ENCODE measurements at places on chromosomes 11 and 22. TPM values are rescaled to one million over a fixed set of nuclear protein-coding genes. Genes with fewer than 3 reads are reported as not detected.

The DDX25 gene
- not detected for total RNA-seq

The CAPRIN1 gene
- 298 TPM for total RNA-seq

The CRYBA4 gene
- 1.3 TPM for total RNA-seq

The SYNGR1 gene
- total RNA-seq: 22.5 TPM

DNA sequence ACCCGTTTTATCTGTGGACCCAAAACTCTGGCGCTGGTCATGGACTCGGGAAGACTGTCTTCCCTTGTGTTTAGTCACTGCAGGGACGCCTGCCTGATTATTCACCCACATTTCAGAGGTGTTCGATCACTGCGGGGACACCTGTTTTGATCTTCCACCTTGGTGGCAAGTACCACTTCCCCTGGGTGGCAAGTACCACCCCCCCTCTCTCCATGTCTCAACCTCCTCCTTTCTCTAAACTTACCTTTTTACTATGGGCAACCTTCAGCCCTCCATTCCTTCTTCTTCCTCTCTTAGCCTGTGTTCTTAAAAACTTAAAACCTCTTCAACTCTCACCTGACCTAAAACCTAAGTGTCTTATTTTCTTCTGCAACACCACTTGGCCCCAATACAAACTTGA, 1.9 kb upstream of the NDUFC2 start:
- DNase-seq: no peak

DNA sequence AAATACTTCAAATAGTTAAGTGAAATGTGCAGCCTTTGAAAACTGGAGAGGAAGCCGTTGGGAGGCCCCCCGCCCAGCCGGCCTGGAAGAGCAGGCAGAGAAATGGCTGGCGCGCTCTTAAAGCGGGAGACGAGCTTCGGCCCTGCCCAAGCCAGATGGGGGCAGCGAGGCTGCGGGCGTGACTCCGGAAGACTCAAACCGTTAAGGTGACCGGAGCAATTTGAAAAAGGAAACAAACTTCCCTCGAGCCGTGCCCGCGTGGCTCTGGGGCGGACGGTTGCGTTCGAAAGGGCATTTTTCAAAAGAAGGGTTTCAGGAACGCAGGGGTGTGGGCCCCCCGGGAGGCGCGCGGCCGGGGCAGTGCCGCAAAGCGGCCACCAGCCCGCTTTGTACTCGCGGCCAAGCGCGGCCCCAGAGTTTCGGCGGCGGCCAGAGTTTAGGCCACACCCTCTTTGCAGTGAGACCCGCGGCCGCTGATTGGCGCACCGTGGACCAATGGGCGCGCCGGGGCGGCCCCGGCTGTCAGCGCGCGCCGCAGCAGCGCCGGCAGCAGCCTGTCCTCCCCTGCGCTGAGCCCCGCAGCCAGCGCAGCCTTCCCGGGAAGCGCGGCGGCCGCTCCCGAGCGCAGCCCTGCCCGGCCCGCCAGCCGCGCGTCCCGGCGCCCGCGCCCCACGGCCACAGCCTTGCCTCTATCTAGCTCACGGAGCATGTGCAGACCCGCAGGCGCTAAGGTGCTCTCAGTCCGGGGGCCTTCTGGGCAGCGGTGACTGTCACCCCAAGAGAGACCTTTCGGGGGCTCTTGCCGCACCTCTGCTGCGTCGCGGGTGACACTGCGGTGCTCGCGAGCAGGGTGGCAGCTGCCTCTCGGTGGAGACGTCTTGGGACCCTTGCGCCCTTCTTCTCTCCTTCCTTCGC, at the start of gene NAV2:
TSS of gene NAV2 (plus strand) at position 557 of the 915 bp plus-strand sequence. CDS start 859 bp downstream, outside the sequence.
- peak; percentile 84 for DNase-seq

DNA sequence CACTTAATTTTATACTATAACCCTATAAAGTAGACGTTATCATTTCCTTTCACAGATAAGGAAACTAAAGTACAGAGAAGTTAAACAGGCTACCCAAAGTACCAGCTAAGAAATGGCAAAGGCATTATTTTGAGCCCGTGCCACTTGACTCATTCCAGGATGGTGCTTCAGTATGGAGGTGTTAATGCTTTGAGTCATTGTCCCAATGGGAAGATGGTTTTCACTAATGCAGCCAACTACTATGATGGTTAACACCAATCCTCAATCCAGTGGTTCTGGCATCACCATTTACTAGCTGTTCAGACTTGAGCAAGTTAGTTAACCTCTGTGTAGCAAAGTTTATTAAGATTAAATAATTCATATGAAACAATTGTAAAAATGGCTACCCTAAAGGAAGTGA, 123.1 kb upstream of the SLC5A12 start:
- DNase-seq: no peak

DNA sequence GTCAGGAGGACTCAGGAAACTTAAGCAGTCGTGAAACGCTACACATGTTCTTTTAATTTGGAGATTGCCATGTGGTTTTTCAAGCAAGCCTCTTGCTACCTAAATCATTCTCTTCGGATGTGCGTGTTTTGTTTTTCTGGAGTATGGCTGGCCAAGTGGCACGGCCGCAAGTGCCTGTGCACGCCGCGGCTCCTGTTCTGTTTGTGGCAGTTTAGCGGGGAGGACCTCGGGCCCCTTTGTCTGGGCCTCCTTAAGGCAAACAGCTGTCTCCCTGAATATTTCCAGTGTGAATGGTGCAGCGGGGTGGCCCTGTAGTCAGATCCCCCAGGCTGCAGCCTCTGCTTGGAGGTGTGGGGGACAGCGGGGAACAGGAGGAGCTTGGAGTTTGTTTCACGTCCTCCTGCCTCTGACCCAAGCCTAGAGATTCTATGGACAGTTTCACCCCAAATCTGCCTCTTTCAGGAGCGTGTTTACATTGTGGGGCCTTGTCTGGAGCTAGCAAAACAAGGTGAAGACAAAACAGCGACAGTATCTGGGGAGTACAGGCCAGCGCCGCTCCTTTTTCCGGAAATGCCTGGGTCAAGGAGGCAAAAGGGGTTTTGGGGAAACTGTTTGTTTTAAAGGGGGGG, 1.3 kb downstream of the LRP5 start:
- no peak for DNase-seq

DNA sequence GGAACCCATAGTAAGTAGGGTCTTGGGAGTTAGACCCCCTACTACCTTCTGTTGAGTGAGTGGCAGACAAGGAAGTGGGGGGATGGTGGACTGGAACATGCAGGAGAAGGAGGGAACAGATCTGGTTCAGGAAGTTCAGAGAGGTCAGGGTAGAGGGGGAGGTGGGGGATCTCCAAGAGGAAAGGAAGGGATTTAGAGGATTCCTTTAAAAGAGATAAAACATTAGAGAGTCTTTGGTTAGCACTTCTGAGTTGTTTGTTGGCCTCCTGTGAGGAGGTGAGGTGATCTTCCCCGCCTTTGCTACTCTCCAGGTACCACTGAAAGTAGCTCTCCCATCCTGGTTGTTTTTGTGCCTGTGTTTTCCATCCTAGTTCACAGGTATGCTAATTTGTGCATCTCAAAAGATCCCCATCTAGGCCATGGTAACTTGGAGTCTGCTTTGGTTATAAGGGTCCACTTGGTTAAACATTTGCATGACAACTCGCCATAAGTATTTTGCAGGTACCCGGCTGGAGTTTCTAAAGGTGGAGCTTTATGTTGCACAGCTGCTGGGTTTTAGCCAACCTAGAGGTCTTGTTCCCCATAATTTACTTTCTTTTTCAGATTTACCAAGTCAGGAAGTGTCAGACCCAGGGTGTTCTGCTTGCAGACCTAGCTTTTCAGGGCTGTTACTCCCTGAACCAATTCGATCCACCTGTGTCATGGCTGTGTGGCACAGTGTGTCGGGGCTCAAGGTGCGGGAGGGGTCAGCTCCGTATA, 79.3 kb upstream of the SORL1 start:
- DNase-seq: peak; percentile 90

- DNase-seq: peak; percentile 33
Measured at GRCh38 chr22:20080776-20081654, 974 bp downstream of the DGCR8 start.

GRCh38 chr11:104000798-104001197, 35.6 kb upstream of the DDI1 start:
- DNase-seq: no peak

GRCh38 chr22:20299746-20300136, 20.1 kb downstream of the DGCR6L start:
- DNase-seq: no peak

GRCh38 chr11:33040033-33040861, 875 bp downstream of the TCP11L1 start:
- DNase-seq: peak; percentile 51
